Heart left ventricle (tissue), 16 donors: ENCODE measurements at places on chromosomes 16 and 17.

GRCh38 chr16:87575027-87575804 is 27.1 kb upstream of the JPH3 start:
- no peak overlapping the region for H3K4me3 ChIP-seq
- peaks cover 5% of the 10 kb centered on the region for H3K4me1 ChIP-seq
- DNase-seq: no peak
- no peak overlapping the region for H3K27ac ChIP-seq
- no peaks in the 10 kb centered on the region for H3K36me3 ChIP-seq
- no peaks in the 10 kb centered on the region for H3K27me3 ChIP-seq

- H3K36me3 ChIP-seq: no peaks in the 10 kb centered on the region
- H3K27ac ChIP-seq: no peak overlapping the region
- H3K4me3 ChIP-seq: no peak overlapping the region
- peaks cover 7% of the 10 kb centered on the region for H3K4me1 ChIP-seq
- DNase-seq: no peak
These were observed 6.6 kb upstream of the MED11 start for GRCh38 chr17:4724650-4725049.

GRCh38 chr16:87895641-87896141 is 26.4 kb upstream of the SLC7A5 start:
- no peaks in the 10 kb centered on the region for H3K27me3 ChIP-seq
- no peaks in the 10 kb centered on the region for H3K36me3 ChIP-seq
- DNase-seq: no peak
- no peak overlapping the region for H3K27ac ChIP-seq

DNA sequence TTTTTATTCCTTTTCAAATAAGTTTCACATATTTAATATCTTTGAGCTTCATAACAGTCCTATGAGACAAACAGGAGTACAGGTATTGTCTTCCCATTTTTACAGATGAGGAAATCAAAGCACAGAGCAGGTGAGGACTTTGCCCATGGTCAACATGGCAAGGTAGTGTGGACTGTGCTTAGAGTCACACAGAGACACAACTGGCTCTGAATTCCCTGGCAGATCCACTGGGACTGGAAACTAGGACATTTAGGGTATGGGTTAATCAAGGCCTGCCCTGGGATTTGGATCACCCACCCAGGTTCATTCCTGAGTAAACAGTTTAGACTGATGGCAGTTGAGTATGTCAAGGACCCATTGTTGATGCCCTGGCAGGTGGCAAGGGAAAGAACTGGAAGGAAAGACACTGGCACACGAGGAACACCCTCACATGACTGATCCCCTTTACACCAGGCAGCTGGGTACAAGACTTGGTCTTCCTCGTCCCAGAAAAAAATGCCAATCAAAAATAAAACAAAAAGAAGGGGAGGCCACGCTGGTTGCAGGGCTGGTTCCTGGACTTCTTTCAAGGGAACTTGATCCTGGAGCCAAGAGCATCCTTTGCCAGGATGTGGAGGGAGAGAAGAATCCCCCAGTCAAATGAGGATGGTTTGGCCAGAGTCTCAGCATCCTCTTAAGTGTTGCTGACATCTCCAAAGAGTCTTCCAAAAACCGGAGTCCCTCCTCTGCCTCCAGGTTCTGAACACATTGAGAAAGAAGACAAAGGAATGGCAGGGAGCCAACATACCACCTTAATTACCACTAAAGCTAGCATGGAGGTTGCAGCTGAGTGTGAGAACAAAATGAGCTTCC is 34.9 kb downstream of the CHD9 start:
- DNase-seq: peak; percentile 59
- no peaks in the 10 kb centered on the region for H3K36me3 ChIP-seq
- H3K27ac ChIP-seq: peak overlapping the region; percentile 88
- no peaks in the 10 kb centered on the region for H3K27me3 ChIP-seq

GRCh38 chr17:74245145-74245831 is 28.7 kb upstream of the DNAI2 start:
- H3K27ac ChIP-seq: no peak overlapping the region
- H3K4me1 ChIP-seq: peaks cover 10% of the 10 kb centered on the region
- H3K36me3 ChIP-seq: no peaks in the 10 kb centered on the region
- no peak for DNase-seq
- H3K4me3 ChIP-seq: no peak overlapping the region

DNA sequence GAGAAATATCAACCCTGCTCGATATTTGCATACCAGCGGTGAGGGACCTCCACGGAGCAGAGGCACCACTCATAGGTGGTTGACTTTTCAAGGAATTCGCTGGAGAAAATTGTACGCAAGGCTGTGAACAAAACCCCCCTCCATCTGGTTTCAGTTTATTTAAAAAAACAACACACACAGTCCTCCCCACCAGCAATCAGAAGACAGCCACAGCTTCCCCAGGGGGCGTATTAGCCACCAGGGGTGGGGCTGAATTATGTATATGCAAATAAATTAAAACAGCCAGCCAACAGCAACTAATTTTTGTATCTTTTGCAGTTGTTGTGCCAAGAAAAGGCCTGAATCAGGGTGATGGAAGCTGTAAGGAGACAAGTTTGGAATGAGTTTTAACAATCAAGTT is 5.9 kb upstream of the HSD11B2 start:
- H3K27ac ChIP-seq: no peak overlapping the region
- DNase-seq: no peak
- H3K4me1 ChIP-seq: peaks cover 5% of the 10 kb centered on the region
- no peak overlapping the region for H3K4me3 ChIP-seq
- H3K36me3 ChIP-seq: no peaks in the 10 kb centered on the region
- H3K27me3 ChIP-seq: no peaks in the 10 kb centered on the region

DNA sequence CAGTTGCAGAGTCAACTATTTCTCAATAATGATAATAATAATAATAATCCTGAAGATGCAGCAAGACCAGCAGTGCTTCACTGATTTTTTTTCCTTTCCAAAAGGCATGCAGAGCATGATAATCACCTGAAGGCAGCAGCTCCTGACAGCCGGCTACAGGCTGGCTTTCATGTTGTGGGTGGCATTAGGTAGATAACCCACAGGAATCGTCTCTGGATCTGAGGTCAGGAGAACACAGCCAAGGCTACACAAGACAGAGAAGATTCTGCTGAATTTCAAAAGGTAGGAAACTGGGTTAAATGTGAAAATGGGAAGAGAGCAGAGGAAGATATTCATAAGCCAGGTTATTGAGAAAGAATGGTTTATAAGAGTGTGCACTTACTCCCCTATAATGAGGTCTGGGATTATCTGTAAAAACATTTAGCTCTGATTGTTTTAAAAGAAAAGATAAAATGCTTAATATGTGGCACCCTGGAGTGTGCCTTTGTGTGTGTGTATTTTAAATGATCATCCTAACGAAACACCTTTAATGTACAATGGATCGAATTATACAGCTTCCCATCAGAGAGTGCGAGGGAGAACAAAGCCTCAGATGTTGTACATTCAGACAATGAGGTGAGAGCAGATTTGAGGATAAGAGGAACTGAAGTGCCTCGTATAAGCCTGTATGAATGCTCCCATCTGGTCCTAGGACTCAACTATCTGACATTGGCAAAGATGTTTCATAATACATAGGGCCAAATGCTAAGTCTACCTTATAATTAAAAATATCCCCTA is 273.1 kb downstream of the PHKB start:
- H3K27ac ChIP-seq: no peak overlapping the region
- H3K4me1 ChIP-seq: no peaks in the 10 kb centered on the region
- no peaks in the 10 kb centered on the region for H3K36me3 ChIP-seq
- H3K27me3 ChIP-seq: no peaks in the 10 kb centered on the region
- no peak for DNase-seq
